ENCODE measurements at places on chromosomes 1 and 21.

DNA sequence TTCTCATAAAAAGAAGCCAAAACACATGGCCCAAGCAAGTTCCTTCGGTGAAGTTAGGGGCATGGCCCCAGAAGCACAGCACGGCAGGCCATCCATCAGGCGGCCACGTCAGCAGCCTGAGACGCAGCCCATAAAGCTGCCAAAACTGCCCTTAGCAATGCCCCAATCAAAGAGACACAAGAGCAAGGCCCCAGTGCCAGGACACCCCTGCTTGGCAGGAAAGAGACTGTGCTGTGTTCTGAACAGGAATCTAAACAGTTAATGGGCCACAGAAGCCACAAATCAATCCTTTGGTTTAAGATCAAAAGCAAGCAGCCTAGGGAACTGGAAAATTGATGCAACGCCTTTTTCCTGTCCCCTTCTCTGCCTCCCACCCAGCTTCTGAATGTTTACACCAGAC is 497.0 kb upstream of the USP24 start:
- no peak for DNase-seq

GRCh38 chr1:91022518-91022929 is 689 bp upstream of the ZNF644 start:
- no peak for DNase-seq

- DNase-seq, result no peak
These were observed 854.4 kb downstream of the LTN1 start for GRCh38 chr21:28138272-28138671.

DNA sequence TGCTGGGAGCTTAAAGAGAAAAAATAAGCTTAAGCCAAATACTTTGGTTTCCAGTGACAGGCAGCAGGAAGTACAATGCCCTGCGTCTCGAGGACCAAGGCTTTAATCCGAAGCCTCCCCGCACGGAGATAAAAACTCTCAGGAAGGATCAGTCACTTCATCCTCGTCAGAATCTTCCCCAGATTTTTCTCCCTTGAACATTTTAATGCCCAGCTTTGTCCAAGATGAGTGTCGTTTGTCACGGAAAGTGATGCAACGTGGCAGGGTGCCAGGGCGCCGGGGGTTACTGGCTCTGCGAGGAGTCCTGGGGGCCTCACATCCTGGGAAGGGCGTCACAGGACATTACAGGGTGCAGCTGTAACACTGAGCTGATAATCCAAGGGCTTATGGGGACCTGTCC is 25.2 kb upstream of the PCBP3 start:
- DNase-seq, result no peak

DNA sequence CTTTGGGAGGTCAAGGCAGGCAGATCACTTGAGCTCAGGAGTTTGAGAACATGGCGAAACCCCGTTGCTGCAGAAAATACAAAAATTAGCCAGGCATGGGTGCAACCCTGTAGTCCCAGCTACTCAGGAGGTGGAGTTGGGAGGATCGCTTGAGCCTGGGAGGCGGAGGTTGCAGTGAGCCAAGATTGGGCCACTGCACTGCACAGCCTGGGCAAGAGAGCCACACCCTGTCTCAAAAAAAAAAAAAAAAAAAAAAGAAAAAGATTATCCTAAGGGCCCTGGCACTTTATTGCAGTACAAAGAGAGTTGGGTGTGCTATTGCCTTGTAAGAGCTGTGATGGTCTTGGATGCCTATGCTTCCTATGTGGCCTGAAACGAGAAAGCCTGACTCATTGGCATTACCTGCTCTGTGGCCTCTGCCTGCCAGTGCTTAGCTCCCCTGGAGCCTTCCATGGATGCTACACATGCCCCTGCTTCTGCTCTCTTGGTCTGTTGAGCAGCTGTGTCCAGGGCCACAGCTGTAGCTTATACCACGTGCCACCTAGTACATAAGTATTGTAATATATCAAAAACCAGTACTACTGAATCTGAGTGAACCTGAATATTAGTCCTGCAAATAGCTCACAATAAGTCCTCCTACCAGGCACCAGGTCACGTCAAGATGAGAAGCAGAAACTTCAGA is 45.8 kb downstream of the DNAJC6 start:
- no peak for DNase-seq

- DNase-seq, result no peak
These were observed 12.8 kb upstream of the CDC42 start for GRCh38 chr1:22039594-22040285.

- DNase-seq, result no peak
These were observed 15.6 kb upstream of the FMOD start for GRCh38 chr1:203366476-203366875.
